Activated naive CD4-positive, alpha-beta T cell (primary cell): ENCODE measurements at places on chromosomes 1 and 21.

- DNase-seq = no peak
Measured at GRCh38 chr1:47871799-47872353, 125.3 kb downstream of the TRABD2B start.

- DNase-seq = no peak
Measured at GRCh38 chr1:158003406-158003800, 10.0 kb downstream of the KIRREL1 start.

DNA sequence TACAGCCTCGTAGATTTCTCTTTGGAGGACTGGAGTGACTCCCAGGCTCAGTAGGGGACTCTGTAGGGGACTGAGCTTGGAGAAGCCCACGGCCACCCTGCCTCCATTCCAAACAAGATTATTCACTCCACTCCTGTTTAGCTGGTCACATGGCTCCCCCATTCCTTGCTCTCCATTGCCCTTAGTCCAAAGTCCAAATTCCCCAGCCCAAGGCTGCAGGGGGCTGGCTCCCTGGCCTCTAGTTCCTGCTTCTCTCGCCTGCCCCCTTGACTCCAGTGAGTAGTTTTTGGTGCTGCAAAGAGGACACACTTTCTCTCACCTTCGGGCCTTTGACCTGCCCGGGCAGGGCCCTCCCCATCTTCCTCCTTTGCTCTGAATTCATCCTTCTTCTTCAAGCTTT is 403.3 kb downstream of the KIF26B start:
- no peak for DNase-seq

- DNase-seq = no peak
Measured at GRCh38 chr1:211213702-211214101, 45.5 kb upstream of the RCOR3 start.

- no peak for DNase-seq
Measured at GRCh38 chr1:247471445-247472016, 13.6 kb upstream of the OR2B11 start.

DNA sequence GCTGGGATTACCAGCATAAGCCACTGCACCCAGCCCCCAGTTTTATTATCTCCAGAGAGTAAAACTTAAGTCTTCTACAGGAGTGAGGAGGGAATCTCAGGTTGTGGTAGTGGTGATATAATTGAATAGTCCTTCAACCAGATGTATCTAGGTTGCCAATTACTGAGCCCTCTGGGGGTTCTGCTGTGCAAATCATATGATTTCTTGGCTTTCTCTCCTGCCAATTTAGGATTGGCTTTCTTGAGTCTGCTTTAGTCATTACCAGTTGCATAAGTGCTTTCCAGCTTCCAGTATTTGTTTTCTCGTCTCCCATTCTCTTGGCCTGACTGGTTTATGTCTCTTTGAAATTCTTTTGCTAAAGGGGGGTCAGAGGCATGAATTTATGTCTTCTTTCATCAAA is 11.1 kb downstream of the CPT2 start:
- no peak for DNase-seq

GRCh38 chr1:45499415-45499769 is 481 bp downstream of the CCDC163 start:
- no peak for DNase-seq

DNA sequence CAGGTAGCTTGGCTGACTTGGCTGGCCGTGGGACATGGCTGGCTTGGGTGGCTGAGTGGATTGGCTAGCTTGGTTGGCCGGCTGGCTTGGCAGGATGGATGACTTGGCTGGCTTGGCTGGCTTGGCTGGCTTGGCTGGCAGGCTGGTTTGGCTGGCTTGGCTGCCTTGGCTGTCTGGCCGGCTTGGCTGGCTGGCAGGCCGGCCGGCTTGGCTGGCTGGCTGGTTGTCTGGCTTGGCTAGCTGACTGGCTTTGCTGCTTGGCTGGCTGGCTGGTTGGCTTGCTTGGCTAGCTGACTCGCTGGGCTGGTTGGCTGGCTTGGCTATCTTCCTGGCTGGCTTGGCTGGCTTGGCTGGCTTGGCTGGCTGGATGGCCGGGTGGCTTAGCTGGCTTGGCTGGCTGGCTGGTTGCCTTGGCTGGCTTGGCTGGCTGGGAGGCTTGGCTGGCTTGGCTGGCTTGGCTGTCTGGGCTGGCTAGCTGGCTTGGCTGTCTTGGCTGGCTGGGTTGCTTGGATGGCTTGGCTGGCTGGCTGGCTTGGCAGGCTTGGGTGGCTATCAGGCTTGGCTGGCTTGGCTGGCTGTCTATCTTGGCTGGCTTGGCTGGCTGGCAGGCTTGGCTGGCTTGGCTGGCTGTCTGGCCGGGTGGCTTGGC is 129.7 kb upstream of the FAM72C start:
- no peak for DNase-seq

GRCh38 chr1:32377541-32378220 is 15.3 kb downstream of the TSSK3 start:
- DNase-seq = no peak

GRCh38 chr1:183027791-183028190 is 4.6 kb downstream of the LAMC1 start:
- DNase-seq = no peak

DNA sequence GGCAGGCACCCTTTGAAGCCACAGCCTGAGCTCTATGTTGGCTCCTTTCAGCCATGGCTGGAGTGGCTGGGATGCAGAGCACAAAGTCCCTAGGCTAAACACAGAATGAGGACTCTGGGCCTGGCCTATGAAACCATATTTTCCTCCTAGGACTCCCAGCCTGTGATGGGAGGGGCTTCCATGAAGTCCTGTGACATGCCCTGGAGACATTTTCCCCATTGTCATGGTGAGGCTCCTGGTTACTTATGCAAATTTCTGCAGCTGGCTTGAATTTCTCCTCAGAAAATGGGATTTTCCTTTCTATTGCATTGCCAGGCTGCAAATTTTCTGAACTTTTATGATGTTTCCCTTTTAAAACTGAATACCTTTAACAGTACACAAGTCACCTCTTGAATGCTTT is 61.3 kb downstream of the VCAM1 start:
- DNase-seq = no peak

- no peak for DNase-seq
Measured at GRCh38 chr1:15251857-15252835, 5.1 kb downstream of the FHAD1 start.

- no peak for DNase-seq
Measured at GRCh38 chr1:168671782-168672181, 57.2 kb downstream of the DPT start.

- no peak for DNase-seq
Measured at GRCh38 chr21:31258073-31258472, 86.0 kb downstream of the TIAM1 start.

DNA sequence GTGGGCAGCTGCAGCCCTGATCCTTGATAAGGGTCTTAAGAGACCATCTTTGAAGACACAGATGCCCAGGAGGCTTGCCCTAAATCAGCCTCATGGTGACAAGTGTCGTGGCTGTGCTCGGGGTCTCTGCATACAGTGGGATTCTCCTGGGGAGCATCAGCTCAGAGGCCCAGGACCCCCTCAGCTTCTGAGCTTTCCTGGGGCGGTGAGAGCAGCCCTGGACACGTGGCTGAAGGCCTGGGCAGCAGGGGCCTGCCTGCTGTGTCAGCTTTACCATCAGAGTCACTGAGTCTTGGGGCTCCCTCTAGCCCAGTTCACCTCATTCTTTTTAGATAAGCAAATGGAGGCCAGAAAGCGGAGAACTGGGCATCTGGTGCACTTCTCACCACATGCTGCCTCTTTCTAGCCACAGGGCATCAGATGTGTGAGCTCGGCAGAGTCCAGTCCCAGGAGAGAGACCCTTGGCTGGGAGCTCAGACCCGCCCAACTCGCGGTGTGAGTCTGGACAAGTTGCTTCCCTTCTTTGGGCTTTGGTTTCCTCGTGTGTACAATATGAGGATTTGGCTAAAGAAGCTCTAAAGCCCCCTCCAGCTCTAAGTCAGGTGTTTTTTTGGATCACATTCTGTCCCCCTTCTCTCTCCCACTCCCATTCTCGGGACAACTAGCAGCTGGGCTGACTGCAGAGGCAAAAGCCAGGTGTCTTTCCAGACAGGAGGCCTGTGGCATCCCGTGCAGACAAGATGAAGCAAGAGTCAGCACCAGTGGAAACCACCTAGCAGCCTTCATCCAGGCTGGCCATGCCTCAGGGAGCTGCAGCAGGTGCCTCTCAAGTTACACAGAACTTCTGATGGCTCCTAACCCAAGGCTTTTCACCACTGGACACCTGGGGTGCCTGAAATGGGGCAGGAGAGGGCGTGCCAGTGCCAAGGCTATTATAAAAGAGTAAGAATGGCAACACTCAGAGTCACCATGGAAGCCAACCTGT is 119.1 kb downstream of the KCNN3 start:
- no peak for DNase-seq

DNA sequence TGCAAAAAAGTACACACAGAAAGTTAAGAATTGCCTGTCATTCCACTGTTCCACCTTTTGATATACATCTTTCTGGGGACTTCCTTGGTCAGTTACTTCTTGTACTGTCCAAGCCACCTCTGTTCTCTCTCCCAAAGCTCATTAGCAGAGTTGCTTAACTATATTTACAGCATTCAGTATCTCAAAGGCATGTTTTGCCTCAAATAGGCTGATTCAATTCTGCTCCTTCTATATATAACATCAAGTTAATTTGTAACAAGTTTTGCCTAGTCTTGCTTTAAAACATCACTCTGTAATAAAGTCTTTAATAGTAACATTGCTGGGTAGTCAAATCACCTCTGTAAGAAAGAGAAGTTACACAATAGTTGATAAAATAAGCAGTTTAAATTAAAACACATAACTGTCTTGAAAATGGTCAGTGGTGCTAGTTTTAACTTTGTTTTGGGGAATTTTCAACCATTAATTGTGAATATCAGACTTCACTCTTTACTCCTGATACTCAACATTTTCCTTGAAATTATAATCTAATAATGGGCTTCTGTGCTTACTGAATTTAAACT is 35.7 kb downstream of the EDARADD start:
- no peak for DNase-seq

GRCh38 chr1:172845371-172845770 is 186.5 kb downstream of the FASLG start:
- no peak for DNase-seq

GRCh38 chr1:150551784-150552127 is 2.5 kb downstream of the ADAMTSL4 start:
- no peak for DNase-seq

GRCh38 chr21:34771512-34772028 is 102.8 kb downstream of the CLIC6 start:
- DNase-seq = no peak

GRCh38 chr1:19057784-19058475 is 101.5 kb upstream of the IFFO2 start:
- no peak for DNase-seq
